ENCODE measurements at places on chromosomes 4 and X. TPM values are rescaled to one million over a fixed set of nuclear protein-coding genes. Genes with fewer than 3 reads are reported as not detected.

The C4orf54 gene
- total RNA-seq = not detected

The SYN1 gene
- 0.09 TPM for total RNA-seq

The NDNF gene
- total RNA-seq = not detected

The RPA4 gene
- 0.91 TPM for total RNA-seq

The MAGT1 gene
- total RNA-seq = 40.1 TPM

The ACSL4 gene
- 68.3 TPM for total RNA-seq

The GPC4 gene
- not detected for total RNA-seq

The BEX2 gene
- 5.3 TPM for total RNA-seq
